ENCODE measurements at places on chromosomes 3 and 15.

DNA sequence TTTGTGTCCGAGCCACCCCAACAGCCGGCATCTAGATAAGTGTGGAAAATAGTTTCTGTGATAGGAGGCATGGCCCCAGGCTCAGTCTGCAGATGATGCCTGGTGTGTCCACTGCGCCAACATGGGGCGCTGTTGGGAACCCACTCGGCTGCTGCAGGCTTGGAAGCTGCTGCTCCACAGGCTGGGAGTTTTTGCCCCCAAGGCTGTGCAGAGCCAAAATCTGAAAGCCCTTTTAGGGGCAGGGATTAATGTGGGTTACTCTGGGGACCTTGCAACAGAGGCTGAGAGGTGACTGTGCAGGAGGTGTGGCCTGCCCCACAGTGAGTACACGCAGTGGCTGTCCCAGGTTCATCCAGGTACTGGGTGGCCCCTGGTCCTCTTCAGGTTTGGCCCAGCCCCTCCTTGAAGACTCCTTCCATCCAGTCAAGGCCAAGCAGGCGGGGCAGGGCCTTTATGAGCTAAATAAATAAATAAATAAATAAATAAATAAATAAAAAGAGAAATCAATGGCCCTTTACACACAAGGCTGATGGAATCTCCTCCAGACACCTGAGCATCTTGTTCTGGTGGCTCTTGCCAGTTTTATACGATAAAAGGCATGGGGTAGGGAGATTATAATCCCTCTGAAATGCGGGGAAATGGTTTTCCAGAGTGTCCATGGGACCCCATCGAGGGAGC, 73.8 kb downstream of the AAGAB start:
- DNase-seq: no peak

- no peak for DNase-seq
Measured at GRCh38 chr3:160447544-160447943, 2.0 kb downstream of the TRIM59 start.

- no peak for DNase-seq
Measured at GRCh38 chr15:61724251-61724939, 335.9 kb downstream of the VPS13C start.

DNA sequence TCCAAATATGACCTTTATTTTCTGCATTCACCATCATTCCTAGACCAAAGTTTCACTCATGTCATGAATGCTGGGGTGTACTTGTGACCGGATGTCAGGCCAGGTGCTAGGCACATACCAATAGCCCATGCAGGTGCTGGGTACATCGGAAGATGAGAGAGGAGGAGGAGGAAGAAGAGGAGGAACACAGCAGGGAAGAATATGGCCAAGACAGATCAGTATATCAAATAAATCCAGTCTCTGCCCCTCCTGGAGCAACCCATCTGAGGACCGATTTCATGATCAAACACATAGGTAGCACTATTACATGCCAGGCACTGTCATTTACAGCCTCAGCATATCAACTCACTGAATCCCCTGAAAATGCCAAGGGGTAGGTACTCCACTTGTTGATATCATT, 3.0 kb upstream of the WNT7A start:
- no peak for DNase-seq

DNA sequence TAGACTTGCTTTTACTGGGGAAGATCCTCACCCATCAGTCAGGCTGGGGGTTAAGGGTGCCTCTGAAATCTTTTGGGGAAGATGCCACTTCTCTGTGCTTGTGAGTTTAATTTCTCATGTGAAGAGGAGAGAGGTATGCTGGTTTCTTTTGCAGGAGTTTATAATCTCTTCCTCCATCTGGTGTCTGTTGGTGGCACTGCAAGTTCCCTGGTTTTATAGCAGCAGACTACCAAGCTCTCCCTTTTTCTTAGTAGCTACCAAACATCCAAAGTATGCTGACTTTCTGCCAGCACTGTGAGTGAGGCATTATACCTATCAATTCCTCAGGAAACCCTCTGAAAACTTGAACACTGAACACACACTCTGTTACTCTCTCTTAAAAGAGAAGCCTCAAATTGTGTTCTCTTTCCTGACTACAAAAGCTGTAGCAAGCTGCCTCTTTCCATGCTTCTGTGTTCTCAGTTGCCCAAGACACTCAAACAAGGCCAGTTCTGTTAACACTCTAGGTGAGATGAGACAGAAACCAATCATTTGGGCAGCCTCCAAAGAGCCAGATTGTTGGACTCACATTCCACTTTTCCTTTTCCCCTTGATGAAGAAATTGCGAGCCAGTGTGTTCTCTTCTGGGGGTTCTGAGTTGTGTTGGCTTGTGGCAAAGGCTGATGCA, 299.5 kb downstream of the GAP43 start:
- DNase-seq: no peak

- no peak for DNase-seq
Measured at GRCh38 chr3:104126864-104127553, 1239.7 kb upstream of the ALCAM start.

GRCh38 chr15:69313432-69314000, 14.8 kb downstream of the PAQR5 start:
- no peak for DNase-seq

DNA sequence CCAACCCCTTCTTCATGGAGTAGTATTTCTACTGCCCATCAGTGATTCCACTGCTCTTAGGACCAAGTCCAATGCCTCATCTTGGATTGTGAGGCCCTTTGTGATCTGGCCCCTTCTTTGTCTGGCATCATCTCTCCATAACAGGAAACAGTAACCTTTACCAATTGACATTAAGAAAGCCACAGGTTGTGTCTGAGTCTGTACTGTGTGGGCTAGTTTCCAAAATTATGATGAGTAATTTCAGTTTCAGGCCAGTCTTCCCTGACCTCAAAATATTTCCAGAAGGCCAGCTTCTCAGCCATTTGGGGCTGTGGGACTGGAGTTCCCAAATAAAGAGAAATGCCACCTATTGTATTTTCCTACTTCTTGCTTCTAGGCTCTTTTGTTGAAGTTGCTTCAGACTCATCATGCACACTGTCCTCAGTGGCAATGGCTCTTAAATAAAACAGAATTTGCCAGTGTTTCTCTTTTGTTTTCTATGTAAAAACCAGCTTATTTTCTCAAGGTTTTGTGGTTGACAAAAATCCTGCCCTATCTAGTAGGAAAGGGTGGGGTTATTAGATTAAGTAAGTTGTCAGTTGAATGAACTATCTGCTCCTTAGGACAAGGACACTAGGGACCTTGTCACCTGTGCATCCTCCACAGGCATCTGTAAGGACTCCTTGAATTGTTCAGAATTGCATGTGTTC, 47.0 kb upstream of the ACKR4 start:
- no peak for DNase-seq

- no peak for DNase-seq
Measured at GRCh38 chr15:61049028-61049427, 180.1 kb downstream of the RORA start.

DNA sequence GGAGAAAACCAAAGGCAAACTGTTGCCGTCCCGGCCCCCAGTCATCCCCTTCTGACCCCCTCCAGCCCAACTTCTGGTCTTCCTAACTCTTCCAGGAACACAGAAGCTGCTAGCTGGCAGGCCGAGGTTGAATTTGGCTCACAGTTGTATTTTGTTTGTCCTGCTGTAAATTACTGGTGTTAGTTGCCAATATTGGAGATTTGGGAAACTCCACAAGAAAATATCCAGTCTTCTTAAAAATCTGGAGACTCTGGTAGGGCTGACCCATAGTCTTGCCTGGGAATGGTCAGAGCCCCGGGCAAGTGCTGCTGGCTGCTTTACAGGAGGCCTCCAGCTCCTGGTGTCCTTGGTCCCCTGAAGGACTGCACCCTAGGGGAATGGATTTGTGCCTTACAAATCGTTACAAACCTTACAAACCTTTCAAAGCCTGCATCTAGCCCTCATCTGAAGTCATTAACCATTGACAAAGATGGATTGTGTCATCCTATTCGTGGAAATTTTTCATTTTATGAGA, 112.0 kb upstream of the MCTP2 start:
- peak; percentile 63 for DNase-seq

- no peak for DNase-seq
Measured at GRCh38 chr15:87089551-87089950, 1009.9 kb downstream of the AGBL1 start.

DNA sequence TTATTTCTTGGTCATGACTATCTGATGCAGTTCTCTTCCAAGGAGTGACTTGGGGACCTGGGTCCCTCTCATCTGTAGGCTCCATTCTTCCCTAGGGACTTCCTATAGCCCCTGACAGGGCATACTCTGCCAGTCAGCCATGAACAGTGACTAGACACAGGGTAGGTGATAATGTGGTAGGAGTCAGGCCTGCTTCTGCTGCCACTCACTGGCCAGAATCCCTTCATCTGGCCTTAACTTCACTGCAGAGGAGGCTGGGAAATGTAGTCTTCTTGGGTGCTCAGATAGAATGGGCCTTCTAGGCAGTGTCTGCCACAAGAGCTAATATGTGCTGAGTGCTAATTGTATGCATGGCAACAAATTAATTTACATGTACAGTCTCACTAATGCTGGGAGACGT, 84.5 kb downstream of the CACNA2D3 start:
- no peak for DNase-seq

DNA sequence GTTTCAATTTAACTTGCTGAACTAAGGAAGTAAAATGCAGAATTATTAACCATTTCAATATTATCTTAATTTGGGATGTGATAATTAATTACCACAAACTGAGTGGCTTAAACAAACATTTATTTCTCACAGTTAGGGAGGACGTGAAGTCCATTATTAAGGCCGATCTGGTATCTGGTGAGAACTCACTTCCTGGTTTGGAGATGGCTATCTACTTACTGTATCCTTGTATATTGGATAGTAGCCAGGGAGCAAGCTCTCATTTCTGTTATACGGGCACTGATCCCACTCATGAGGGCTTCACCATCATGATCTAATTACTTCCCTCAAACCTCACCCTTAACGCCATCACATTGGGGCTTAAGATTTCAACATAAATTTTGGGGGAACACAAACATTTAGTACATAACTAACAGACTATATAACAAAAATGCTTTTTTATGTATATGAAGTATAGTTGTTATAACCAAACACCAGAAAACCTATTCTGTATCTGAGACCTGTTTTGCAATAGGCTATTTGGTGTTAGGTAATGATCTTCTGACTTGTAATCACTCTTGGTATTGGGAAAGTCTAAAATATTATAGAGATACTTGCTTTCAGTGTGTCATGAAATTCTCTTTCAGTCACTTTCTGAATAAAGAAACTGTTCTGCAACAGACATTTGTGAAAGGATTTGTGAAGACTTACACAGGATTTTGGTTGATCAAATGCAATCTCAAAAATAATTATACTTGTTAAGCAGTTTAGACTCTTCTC, 4.7 kb upstream of the KPNA4 start:
- no peak for DNase-seq

DNA sequence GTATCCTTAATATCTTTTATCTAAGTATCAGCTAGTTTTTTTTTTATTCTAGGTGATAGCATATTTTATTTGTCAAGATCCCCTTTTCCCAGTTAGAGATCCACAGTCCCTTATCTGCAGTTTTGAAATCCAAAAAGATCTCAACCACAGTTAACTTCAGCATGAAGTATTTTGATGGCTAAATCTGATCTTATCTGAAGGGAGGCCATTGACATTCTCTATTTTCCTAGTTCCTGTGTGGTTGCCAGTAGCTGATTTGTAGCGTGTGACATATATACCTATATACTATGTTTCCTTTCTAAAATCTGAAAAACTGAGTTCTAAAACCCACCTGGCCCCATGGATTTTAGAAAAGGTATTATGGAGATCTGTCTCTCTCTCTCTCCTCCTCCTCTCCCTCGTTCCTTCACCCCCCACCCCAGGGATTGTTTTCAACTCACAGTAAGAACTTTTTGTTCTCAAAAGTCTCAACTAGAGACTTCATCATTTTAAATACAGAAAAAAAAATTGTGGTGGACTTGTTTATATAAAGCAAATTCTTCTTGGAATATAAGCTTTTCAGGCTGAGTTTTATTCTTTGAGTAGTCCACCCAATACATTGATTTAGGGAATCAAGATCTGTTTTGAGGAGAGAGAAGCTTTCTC, 12.3 kb downstream of the TCF12 start:
- no peak for DNase-seq

DNA sequence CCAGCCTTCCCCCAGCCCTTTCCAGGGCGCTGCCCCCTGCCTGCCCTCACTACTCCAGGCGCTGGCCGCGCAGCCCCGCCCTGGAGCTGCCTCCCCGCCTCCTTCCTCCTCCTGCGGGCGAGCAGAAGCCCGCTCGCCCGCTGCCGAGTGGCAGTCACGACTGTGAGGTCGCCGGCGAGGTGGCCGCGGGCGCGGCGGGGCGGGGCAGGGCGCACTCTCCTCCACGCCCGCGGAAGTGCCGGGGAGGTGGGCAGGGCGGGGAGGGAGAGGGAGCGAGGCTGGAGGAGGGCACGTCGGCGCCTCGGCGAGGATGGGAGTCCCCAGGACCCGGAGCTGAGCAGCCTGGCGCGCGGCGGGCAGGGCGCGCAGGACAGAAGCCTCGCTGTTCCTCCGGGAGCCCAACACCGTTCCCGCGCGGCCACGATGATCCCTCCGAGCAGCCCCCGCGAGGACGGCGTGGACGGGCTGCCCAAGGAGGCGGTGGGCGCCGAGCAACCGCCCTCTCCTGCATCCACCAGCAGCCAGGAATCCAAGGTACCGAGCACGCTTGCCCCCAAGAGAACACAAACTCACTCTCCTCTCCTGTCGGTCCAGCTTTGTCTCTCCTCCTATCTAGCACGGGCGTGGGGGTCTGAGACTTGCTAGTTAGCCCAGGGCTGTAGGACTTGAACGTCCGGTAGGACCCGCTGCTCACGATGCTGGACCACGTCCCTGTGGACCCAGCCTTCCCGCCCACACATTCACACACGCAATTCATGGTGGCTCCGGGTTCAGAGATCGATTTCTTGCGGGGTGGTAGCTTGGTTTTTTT, at the start of gene STAC:
Gene STAC (plus strand): TSS at position 284 of the 811 bp plus-strand sequence. CDS start 140 bp downstream, at position 424.
- DNase-seq: peak; percentile 40

DNA sequence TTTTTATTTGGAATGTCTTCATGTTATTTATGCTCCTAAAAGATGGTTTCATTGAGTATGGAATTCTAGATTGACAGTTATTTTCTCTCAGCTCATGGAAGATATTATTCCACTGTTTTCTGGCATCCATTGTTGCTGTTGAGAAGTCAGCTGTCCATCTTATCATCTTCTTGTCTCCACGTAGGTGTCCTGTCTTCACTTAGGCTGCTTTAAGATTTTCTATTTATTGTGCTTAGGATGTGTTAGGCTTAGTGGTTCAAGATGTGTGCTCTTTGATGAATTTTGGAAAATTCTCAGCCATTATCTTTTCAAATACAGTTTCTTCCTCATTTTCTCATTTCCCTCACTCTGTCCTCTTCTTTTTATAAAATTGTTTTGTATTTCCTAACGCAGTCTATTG, 52.0 kb downstream of the SNRK start:
- DNase-seq: no peak

DNA sequence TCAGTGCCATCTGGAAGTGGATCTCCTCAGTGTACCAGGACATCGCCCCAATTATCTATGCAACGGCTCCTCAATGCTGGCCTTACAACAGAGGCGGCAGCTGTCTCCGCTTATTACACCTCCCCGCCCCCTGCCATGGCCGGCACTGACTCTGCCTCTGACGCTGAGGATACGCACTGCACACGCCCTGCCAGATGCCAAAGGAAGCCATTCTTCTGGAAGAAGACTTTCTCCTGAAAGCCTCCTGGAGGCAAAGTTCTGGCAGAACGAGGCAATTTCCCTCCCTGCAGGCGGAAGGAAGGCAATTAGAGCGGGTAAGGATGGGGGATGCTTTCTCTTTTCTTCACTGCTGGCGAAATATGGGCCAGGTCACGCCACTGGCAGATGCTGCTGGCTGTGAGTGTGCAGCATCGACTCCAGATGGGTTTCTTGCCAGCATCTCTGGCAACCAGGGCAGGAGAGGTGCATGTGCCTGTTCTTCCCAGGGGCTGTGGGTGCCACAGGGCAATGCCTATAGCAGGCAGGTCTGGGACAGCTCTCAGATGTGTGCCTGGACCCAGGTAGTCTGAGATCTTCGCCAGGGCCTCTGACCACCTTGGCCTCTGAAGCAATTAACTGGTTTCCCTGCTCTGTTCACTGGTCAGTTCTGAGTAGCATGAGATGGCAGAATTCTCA, 62.2 kb upstream of the MRPS22 start:
- DNase-seq: no peak
